ENCODE measurements at places on chromosomes 4 and X. TPM values are rescaled to one million over a fixed set of nuclear protein-coding genes. Genes with fewer than 3 reads are reported as not detected.

The ARX gene
- 0.44 TPM for total RNA-seq

The MAP7D2 gene
- total RNA-seq = 0.57 TPM

The FAM47E gene
- 17.2 TPM for total RNA-seq

The TRPC3 gene
- total RNA-seq = 9.4 TPM

DNA sequence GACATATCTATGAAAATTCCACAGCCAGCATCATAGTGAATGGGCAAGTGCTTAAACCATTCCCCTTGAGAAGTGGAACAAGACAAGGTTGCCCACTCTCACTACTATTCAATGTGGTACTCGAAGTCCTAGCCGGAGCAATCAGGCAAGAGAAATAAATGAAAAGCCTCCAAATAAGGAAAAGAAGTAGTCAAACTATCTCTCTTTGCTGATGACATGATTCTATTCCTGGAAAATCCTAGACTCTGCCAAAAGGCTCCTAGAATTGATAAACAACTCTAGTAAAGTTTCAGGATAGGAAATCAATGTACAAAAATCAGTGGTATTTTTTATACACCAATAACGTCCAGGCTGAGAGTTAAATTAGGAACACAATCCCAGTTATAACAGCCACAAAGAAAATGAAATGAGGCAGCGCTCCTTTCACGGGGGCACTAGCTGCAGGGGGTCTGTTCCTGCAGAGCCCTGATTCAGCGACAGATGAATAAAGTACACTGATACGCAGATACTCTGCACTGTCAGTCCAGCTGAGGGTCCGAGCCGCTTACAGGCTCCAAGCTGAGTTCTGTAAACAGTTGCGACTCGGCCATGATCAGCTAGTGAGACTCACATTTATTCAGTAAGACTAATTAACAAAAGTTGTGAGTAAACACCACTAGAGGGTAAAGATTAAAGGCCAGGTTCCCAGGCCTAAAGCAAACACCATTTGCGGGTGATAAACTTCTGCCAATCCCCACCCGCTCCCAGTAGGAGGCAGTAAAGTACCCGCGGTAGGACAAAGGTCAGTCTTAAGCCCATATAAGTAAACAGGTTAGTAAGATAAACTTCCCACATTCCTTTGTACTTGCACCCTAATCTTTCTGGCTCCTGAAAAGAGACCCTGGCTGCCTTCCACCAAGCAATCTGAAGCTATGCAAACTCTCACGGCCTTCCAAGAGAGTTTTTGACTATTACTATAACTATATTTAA lies 290.6 kb upstream of the GRID2 start:
- DNase-seq = peak; percentile 39

DNA sequence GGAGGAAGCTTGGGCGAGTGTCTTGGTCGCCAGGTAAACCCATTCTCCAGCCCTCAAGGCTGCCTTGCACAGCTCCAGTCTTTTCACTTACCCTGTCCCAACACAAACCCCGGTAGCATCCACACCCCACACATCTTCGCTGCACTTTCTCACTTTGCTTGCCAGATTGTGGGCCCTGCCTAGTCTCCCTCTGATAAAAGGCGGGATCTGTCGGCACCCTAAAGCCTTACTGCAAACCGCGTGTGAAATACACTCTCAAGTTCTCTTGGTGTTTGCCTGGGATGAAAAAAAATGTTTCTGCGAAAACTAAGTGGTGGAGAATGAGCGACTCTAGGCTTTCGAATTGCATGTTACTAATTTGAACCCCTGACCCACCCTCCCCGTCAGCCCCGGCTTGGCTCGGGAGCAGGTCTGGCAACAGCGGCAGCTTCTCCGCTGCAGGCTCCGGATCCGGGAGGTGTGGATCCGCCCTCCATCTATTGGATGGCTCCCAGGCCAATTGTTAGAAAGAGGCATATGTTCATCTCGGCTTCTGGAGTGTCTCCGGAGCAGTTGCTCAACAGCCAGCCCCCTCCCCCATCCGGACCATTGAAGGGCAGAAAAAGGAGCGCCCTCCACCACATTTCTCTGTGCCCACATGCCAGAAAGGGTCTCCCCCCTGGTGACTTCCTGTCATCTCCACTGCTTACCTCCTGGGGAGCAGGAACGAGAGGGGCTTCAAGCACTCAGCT lies 3.0 kb upstream of the CITED1 start:
- DNase-seq = peak; percentile 59

DNA sequence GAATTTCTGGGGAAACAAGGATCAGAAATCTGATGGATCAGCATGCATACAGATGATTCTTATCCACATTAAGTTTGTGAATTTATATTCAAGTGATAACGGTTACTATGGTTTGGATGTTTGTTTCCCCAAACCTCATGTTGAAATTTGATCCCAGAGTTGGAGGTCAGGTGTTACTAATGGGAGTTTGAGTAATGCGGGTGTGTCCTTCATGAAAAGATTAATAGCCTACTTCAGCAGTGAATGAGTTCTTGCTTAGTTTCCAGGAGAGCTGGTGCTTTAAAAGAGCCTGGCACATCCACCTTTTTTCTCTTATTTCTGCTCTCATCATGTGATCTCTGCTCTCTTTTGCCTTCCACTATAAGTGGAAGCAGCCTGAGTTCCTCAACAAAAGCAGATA lies 712.4 kb downstream of the IL1RAPL1 start:
- no peak for DNase-seq

DNA sequence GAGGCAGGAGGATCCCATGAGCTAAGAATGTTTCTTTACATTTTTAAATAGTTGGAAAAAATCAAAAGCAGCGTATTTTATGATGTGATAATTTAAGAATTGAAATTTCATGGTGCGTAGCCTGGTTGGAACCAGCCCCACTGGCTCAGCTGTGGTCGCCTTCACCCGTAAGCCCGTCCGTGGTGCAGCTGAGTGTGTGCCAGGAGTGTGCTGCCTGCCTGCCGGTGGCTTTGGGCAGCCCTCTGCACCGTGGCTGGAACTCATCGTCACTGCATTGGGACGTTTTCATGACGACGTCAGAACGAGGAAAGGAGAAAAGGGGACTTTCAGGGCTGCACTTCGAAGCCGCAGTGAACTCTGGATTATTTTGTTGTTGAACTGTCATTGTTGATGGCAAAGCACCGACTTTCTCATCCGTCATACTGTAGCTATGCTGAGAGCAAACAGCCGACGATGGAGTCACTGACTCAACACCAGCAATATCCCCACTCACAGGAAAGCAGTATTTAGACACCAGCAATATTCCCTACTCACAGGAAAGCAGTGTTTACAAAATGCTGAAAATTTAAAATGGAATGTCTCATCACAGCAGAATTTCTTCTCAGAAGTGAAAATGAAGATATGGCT lies 35.1 kb downstream of the PCGF3 start:
- no peak for DNase-seq

GRCh38 chr4:188275686-188276085 lies 136.4 kb downstream of the TRIML1 start:
- DNase-seq = no peak

- no peak for DNase-seq
These were observed 81.7 kb downstream of the CBR4 start for GRCh38 chr4:168928346-168928745.

- DNase-seq = no peak
These were observed 103.6 kb upstream of the BCOR start for GRCh38 chrX:40201329-40201885.

DNA sequence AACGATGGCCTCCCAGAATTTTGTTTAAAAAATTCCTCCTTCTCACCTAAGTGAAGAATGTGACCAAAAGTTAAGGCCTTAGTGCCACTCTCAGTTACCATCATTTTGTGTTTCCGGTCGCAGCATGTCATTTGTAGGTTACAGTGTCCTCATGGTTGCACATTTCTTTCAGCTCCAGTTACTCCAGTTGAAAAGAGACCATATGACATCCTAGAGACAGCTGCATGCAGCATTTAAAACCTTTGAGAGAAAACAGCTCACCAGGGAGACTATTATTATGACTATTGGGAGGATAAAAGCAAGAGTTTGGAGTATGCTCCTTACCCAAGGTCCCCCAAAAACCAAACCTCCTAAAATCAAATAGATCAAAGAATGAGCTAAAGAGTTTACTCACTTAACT lies 45.8 kb downstream of the MGARP start:
- DNase-seq = no peak
